ENCODE measurements at places on chromosomes 1 and 21.

- peak; percentile 37 for DNase-seq
Observed at GRCh38 chr1:228957535-228957934, 222.3 kb downstream of the RHOU start.

GRCh38 chr1:172753964-172754363 lies 95.1 kb downstream of the FASLG start:
- DNase-seq = no peak

- DNase-seq = peak; percentile 97
Observed at GRCh38 chr1:27668808-27669723, 2.9 kb downstream of the IFI6 start.

DNA sequence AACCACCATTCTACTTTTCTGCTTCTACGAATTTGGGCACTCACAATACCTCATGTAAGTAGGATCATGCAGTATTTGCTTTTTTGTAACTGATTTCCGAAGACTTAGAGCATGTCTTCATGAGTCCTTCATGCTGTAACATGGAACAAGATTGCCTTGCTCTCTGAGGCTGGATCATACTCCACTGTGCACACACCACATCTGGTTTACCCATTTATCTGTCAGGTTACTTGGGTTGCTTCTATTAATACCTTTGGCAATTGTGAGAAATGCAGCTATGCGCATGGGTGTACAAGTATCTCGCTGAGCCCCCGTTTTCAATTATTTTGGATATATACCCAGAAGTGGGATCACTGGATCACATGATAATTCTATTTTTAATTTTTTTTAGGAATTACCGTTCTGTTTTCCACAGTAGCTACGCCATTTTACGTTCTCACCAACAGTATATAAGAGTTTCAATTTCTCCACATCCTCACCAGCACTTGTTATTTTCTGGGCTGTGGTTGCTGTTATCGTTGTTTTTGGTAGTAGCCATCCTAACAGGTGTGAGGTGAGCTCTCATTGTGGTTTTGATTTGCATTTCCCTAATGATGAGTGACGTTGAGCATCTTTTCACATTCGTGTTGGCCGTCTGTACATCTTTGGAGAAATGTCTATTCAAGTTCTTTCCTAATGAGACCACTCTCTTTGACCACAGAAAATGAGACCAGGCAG lies 10.7 kb upstream of the SLC2A5 start:
- no peak for DNase-seq

- DNase-seq = peak; percentile 72
Observed at GRCh38 chr1:54376430-54377039, 29.7 kb downstream of the SSBP3 start.

DNA sequence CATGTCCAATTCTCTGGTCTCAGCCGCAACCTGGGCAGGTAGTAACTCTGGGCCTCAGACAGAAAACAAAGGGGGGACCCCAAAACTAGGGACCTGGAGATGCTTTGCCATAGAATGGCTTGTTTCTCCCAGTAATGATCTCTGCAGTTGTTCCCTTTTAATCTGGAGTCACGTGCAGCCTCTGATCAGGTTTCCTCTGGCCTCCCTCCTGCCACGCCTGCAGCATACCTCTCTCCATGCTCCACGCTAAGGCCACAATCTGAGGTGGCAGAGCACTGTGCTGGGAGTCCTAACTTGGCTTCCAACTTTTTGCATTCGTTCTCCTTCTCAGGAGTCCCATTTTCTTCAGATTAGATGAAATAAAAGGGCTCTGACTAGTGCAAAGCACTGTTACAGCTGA lies 1.9 kb downstream of the PABPC4 start:
- DNase-seq = no peak

- no peak for DNase-seq
Observed at GRCh38 chr1:67645495-67646144, 39.4 kb upstream of the GADD45A start.

- no peak for DNase-seq
Observed at GRCh38 chr21:44789880-44790279, 11.7 kb downstream of the UBE2G2 start.

GRCh38 chr21:44572959-44573583 lies 458 bp upstream of the KRTAP10-4 start:
- DNase-seq = peak; percentile 19

GRCh38 chr1:241610056-241610815 lies 29.9 kb downstream of the CHML start:
- no peak for DNase-seq
